ENCODE measurements at places on chromosomes 4 and X.

GRCh38 chr4:56259655-56260054 is 127.6 kb downstream of the AASDH start:
- no peak for DNase-seq

- DNase-seq: no peak
These were observed 3.9 kb downstream of the FGB start for GRCh38 chr4:154566639-154567204.

DNA sequence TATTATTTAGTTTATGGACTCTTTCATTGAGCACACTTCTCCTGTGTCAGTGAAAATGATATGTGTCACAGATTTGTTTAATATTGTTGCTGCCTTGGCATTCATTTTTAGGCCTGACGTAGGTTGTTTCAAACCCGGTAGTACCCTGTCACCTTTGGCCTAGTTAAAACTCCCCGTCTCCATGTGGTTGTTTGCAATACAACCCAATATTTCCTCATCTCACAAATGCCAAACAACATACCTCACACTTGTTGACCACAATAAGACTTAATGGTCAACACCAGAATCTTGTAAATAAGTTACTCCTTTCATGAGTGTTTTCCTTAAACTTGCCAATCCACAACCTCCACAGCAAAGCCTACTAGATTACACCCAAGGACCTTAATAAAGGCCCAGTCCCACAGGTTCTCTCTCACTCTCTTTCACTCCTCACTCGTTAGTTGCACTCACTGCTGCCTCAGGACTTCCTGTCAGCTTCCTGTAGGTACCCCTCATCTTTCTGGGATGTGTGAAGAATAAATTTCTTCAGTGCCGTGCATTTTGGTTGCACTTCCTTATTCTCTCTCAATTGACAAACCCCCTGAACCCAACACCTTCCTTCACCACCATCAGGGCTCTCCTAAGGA is 31.3 kb downstream of the IL13RA2 start:
- no peak for DNase-seq

DNA sequence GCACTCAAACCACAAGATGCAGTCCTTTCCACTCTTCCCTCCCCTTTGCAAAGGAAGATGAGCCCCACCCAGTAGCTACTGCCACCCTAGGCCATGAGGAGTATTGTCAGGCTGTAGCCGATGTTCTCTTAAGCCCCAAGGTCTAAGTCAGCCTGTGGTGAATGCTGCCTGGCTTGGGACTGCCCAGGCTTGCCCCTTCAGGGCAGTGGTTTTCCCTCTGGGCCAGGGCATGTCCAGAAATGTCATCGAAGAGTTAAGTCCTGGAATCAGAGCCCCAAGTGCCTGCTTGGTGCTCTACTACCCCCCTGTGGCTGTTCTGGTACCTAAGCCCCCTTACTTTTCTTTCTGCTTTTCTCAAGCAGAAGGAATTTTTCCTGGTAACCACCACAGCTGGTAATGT is 11.8 kb upstream of the PGK1 start:
- no peak for DNase-seq

GRCh38 chr4:6342530-6343293 is 73.1 kb downstream of the WFS1 start:
- DNase-seq: no peak

- DNase-seq: no peak
These were observed 204.5 kb downstream of the SLC7A11 start for GRCh38 chr4:138037696-138038095.

DNA sequence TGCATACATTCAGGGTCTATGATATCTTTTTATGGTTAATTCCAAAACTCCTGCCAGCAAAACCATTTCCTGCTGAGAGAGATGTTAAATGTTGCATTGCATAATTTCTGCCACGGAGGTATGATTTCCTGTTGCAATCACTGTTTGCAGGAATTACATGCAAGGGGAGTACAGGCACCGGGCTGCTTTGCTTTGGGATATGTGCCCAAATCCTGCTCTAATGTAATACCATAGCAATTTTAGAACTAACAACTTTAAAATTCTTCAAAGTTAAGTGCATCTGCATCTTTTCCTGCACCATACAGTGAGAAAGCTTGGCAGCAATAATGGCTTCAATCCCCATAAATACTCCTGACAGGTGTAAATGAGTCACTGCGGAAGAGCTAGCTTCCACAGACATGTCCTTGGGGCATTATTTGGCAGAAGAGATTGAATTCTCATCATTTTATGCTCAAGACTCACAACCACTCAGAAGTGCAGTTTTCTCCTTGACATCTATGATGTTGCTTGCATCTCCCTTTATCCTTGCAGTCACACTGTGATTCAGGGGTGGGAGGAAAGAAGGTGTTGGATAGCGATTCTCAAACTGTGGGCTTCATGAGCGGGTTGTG is 29.6 kb downstream of the TRIM2 start:
- no peak for DNase-seq

DNA sequence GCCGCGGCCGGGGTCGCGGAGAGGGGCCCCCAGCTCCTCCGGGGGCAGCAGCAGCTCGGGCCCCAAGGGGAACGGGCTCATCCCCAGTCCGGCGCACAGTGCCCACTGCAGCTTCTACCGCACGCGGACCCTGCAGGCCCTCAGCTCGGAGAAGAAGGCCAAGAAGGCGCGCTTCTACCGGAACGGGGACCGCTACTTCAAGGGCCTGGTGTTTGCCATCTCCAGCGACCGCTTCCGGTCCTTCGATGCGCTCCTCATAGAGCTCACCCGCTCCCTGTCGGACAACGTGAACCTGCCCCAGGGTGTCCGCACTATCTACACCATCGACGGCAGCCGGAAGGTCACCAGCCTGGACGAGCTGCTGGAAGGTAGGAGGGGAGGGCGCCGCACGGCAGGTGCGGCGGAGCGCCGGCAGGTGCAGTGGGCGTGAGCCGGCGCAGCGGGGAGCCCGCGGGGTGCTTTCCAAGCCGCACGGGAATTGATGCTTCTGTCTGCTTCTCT is 886 bp downstream of the DCLK2 start:
- no peak for DNase-seq

DNA sequence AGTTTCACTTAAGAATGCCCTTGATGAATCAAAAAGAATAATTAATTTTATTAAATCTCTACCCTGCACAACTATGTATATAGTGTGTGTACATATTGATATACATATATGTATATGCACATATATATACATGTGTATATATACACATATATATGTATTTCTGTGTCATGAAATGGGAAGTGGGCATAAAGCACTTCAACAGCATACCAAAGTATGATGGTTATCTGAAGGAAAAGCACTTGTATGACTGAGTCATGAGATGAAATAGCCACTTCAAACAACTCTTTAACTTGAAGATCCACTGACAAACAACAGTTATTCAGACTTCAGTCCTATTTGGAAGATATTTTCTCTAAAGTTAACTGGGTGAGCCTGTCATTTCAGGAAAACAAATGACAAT is 16.3 kb downstream of the RNF128 start:
- no peak for DNase-seq

DNA sequence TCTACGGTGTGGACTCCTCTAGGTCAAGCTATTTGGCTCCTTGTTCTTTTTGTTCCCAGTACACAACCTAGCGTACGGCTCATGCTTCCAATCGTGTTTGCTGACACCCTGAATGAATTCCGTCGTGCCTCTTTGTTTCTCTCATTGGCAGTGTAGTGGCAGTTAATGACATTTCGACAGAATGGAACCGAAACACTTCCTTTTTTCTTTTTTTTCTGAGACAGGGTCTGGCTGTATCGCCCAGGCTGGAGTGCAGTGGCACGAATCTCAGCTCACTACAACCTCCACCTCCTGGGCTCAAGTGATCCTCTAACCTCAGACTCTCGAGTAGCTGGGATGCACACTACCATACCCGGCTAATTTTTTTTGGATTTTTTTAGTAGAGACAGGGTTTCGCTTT is 113.3 kb upstream of the ATP6AP2 start:
- DNase-seq: no peak

DNA sequence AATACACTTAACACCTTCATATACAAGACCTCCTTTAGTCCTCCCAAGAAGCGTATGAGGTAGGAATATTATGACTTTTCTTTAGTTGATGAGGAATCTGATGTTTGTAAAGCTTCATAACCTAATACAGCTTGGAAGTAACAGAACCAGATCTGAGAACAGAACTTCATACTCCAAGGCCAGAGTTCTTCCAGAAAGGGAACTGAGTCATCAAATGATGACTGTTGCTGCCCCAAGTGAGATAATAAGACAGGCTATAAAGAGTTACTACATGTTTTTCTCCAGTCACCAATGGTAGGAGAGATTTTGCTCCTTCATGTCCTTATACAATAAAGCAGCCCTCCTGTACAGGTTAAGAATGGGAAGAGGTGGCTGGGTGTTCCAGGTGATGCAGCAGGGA is 74.3 kb upstream of the ANXA3 start:
- DNase-seq: no peak

DNA sequence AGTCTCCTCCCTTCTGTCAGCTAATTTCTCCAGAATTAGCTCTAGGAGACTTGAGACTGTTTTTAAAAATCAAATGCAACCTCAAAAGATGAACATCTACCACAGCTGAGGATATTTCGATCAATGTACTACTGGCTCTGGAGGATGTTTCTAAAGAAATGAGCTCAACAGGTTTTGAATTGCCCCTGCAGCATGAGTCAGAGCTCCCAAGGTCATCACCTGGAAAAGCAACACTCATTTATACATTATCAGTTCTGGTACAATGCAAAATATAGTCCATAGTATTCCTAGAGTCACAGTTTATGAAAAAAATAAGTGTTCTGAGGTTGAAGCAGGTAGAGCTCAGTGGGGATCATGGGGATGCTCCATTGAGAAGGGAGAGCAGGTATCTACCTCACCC is 50.8 kb upstream of the MCF2 start:
- DNase-seq: no peak

- DNase-seq: no peak
These were observed 367.6 kb downstream of the ARHGAP24 start for GRCh38 chr4:85842540-85842939.

- no peak for DNase-seq
These were observed 672 bp downstream of the PGM2 start for GRCh38 chr4:37827030-37827685.

DNA sequence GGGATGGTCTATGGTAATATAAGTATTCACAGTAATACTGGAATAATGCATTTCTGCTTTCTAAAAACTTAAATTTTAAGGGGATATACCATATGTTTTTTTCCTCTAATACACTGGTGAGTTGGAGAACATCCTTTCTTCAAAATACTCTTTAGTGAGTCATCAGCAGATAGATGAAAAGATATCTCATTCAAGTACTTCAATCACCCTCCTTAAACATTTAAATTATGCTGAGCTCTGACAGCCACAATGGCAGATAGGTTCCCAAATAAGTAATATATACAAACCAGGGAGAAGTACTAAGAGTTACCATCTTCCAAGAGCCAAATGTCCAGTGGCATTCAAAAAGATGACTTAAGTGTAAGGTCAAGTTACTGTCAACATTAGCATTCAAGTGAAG is 52.2 kb downstream of the AMMECR1 start:
- DNase-seq: no peak

GRCh38 chr4:169909897-169910296 is 116.3 kb downstream of the MFAP3L start:
- no peak for DNase-seq

DNA sequence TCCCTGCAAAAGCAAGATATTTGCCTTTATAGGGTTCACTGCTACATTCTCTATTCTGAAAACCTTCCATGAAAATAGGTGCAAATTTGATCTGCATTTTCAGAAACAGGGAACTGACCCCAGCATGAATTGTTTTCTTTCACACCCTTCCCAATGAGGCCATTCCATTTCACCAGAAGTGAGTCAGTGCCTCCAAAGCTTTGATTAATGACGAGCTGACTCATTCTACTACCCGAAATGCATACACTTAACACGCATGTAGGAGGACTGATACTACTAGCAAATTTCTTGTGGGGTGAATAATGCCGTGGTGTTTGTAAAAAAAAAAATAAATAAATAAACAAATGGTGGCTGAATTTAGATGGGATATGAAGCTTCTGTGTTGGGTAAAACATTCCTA is 146.9 kb upstream of the FGF13 start:
- no peak for DNase-seq

DNA sequence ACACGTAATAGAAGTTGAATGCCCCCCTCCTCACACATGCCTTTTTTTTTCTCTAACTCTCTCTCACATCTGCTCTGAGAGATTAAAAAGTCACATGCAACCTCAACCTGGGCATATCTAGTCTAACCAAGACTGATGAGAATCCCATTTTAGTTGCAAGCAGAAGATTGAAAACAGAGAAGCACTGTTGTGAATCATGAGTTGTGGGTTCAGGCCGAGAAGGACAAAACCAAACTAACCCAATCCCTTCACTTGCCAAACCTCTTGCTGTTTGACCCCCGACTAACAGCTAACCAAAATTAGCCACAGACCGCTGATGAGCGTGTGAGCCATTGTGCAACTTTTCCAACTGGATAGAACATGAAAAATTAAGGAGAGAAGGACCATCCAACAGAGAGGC is 31.8 kb downstream of the CXCL1 start:
- no peak for DNase-seq

GRCh38 chrX:75155447-75155826 is 646 bp downstream of the ABCB7 start:
- no peak for DNase-seq

DNA sequence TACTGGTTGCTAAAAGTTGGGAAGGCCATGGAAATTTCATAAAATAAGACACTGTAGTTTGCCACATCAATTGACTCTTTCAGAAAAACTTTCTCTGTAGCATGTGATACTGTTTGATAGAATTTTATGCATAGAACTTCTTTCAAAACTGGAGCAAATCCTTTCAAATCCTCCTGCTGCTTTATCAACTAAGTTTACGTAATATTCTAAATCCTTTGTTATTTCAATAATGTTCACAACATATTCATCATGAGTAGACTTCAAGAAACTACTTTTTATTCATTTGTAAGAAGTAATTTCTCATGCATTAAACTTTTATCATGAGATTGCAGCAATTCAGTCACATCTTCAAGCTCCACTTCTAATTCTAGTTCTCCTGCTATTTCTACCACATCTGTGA is 199.3 kb downstream of the PCDH18 start:
- DNase-seq: no peak

DNA sequence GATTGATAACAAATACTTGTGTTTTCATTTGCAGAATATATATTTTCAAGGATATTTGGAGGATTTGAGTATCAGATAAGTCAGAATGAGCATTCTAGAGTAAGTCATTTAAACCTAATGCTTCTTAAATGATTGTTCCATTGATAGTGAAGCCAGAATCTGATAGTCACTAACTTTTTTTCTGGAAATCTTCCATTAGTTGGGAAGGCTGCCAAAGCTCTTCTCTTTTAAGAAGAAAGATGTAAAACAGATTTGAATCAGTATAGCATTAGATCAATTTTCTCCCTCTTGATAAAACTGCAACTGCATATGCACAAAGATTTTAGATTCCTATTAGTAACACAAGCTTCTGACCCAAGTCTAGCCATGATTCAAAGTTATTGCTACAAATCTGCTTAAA is 256.7 kb downstream of the SPOCK3 start:
- no peak for DNase-seq

Measured in effector memory CD4-positive, alpha-beta T cell (primary cell).